ENCODE measurements at places on chromosomes 1 and 21. TPM values are rescaled to one million over a fixed set of nuclear protein-coding genes. Genes with fewer than 3 reads are reported as not detected.
A peak's percentile ranks its signal among the peaks of the same experiment; 100 is the strongest.

MRPL20 gene
- 103 TPM for total RNA-seq

DNA sequence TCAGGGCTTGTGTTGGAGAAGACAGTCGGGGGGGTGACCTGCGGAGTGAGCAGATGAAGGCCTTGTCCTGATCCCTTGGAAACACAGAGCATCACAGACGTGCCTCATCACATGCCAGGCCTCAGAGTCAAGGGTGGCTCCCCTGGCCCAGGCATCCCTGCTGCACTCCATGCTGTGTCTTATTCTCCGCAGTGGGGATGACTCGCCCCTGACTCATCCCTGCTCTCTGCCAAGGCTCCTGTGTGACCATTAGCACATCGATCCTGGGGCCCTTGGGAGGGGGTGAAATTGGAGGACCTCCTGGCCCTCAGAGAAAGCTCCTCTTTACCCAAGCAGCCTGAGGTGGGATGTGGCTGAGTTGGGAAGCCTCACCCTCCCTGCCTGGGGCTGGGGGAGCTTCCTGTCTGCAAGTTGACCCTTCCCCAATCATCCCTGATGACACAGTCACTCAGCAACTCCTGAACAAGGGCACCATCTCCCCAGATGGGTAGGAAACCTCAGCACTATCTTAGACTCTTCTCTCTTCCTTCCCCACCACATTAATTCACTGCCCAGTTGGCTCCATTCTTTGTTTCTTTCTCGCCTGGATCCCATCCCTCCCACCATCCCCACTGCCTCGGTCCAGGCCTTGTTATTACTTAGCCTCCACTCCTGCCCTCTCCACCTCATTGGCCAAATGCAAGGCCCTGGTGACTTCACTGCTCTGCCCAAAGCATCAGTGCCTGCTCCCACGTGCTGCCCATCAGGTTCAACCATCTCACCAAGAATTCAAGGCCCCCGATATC lies 74.6 kb downstream of the CAMK2N1 start:
- DNase-seq = no peak

GRCh38 chr1:237701534-237701933 lies 189.2 kb downstream of the ZP4 start:
- DNase-seq = no peak

- DNase-seq = no peak
These were observed 479.8 kb upstream of the VAMP3 start for GRCh38 chr1:7290971-7291970.

GRCh38 chr1:39692152-39693074 lies 1.2 kb upstream of the HPCAL4 start:
- DNase-seq = peak; percentile 87

DNA sequence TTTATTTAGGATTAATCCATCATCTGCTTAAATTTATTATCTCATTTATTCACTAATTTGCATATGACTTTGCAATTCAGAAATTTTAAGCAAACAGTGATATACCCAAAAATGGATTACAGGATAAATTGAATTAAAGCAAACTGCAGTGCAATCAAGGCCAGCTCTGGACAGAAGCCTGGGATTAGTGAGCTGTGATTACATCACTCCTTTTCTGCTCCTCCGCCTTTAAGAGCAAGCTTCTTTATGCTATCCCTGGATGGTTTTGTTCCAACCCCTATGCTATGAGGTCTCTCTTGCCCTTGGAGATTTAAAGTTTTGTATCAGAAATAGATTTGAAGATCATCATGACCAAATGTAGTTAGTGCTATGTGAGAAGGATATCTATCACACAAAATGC lies 32.6 kb downstream of the GPR52 start:
- DNase-seq = no peak
